PC-9 (cell line): ENCODE measurements at places on chromosomes 6 and 20. TPM values are rescaled to one million over a fixed set of nuclear protein-coding genes. Genes with fewer than 3 reads are reported as not detected.

DNA sequence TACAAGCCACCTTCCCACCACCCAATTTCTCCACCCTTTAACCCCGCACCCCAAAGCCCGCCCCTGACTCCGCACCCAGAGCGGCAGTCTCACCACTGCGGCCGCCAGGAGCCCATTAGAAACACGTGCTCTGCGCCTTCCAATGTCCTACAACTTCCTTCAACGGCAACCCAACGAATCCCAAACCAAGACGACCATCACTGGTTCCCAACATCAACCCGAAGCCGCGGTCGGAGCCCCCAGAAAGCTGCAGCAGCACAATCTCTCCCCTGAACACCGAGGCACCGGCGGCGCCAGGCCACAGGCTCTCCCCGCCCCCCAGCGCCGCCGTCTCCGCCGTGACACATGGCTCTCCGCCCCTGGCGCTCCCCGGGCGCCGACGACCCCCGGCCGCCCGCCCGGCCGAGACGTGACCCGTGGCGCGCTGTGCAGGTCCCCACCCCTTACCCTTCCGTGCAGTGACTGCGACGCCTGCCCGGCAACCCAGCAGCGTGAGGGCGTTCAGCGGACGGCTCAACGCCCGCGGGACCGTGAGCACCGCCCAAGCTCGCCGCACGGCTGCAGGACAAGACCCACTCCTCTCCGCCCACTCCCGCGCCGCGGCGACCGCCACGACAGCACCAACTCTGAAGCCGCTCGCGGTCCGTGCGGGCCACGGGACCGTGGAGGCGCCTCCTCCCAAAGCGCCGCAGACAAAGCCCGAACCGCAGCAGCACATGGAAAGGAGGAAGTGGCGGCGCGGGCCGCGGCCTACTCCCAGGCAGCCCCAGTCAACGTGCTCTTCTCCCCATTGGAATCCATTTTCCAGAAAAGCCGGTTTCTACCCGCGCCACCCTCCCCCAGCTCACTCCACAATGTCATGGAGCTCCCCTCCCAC, 551 bp downstream of the SYNCRIP start:
- peak; percentile 31 for DNase-seq

IP6K3 gene
- total RNA-seq = not detected in 2 replicates

- no peak for DNase-seq
These were observed 55.8 kb downstream of the CDH4 start for GRCh38 chr20:61307686-61308476.

MAS1 gene
- not detected in 2 replicates for total RNA-seq

- DNase-seq = no peak
These were observed 199.0 kb downstream of the DLL1 start for GRCh38 chr6:170091639-170092579.

GRCh38 chr20:44319839-44320422, 8.9 kb upstream of the FITM2 start:
- DNase-seq = no peak

DNA sequence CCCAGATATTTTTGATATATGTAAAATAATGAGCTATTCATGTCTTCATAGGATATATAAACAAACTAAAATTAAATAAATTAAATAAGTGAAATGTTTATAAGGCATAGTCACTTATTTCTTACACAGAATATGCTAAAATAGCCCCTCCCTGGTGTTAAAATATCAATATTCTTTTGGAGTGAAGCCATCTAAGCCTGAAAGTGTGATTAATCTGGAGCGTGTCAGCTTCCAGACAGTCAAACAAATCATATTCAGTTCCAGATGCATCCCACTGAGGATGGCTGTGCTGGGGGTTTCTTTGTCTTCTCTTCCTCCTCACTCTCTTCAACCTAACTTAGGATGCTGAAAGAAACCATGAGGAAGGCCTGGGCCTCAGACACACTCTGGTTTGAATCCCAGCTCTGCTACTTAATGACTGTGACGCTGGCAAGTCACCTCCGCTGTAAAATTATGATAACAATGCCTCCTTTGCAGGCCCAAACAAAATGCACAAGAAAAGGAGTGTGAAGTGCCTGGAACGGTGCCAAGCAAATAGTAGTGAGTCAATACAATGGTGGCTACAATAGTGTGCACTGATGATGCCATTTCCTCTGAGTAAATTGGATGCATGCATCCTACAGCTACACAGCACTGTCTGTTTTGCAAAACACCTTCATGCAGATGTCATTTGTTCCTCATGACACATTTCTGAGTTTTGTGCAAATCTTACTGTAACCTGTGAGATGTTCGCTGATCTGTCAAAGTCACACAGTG, 161.4 kb downstream of the FOXC1 start:
- no peak for DNase-seq

- DNase-seq = no peak
These were observed 7.8 kb upstream of the DUSP22 start for GRCh38 chr6:284486-284885.

MCHR2 gene
- not detected in 2 replicates for total RNA-seq

GRCh38 chr6:50963952-50964351, 145.3 kb downstream of the TFAP2B start:
- DNase-seq = no peak

DNA sequence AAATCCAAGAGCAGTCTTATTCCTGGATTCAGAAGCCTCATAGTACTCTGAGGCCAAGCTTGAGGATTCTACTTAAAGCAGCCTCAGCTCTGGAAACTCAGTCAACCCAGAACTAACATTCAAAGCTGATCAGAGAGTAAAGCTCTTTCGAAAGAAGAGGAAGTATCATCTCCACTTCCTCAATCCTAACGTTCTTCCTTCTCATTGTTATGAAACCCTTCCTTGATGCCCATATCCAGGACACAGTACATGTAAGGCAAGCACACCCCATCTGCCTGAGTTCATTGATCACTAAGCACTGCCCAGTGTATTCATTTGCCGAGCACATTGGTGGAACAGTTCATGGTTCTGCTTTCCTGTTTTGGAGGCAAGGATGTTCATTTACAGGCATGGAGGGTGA, at the start of gene IPCEF1:
Gene IPCEF1 (minus strand): TSS at position 114 of the 400 bp plus-strand sequence. CDS start 90,856 bp downstream, outside the sequence.
- no peak for DNase-seq

- DNase-seq = peak; percentile 43
These were observed 642 bp downstream of the EEF1A2 start for GRCh38 chr20:63497946-63498935.

GRCh38 chr6:62217866-62218265, 68.2 kb downstream of the KHDRBS2 start:
- DNase-seq = no peak

DNA sequence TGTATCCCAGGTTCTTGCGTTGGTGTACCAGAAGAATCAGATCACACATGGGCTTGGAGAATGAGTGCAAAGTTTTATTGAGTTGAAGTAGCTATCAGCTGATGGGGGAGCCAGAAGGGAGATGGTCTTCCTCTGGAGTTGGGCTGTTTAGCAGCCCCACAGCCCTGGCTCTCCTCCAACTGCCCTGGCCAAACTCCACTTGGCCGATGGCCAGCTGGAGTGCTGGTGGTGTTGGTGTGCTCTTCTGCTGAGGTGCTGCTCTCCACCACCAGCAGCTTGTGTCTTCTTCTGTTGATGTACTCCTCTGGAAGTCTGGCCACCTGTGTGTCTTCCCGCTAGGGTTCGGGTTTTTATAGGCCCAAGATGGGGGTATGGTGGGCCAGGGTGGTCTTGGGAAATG, 172.8 kb downstream of the TINAG start:
- no peak for DNase-seq

WFDC12 gene
- not detected in 2 replicates for total RNA-seq

DNA sequence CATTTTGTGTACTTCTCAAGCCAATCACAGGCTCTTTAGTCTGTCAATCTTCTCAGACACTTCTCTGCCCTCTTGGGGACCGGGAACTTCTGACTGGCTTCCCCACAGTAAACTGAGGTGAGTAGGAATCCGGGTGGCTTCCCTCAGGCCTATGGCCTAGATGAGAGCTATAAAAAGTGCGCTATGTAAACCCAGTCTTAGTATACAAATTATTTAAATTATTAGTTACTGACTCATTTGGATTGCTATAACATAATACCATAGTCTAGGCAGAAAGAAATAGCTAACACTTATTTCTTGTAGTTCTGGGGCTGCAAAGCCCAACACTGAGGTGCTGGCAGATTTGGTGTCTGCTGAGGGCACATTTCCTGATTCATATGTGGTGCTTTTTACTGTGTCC, 109.2 kb upstream of the MCHR2 start:
- DNase-seq = no peak

DNA sequence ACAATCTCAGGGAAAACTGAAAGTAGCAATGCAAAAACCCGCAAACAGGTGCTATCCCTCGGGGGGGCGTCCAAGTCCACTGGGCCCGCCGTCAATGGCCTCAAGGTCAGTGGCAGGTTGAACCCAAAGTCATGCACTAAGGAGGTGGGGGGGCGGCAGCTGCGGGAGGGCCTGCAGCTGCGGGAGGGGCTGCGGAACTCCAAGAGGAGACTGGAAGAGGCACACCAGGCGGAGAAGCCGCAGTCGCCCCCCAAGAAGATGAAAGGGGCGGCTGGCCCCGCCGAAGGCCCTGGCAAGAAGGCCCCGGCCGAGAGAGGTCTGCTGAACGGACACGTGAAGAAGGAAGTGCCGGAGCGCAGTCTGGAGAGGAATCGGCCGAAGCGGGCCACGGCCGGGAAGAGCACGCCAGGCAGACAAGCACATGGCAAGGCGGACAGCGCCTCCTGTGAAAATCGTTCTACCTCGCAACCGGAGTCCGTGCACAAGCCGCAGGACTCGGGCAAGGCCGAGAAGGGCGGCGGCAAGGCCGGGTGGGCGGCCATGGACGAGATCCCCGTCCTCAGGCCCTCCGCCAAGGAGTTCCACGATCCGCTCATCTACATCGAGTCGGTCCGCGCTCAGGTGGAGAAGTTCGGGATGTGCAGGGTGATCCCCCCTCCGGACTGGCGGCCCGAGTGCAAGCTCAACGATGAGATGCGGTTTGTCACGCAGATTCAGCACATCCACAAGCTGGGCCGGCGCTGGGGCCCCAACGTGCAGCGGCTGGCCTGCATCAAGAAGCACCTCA, 166.3 kb downstream of the DTNBP1 start:
- DNase-seq = no peak

GRCh38 chr6:40796260-40797221, 209.4 kb upstream of the LRFN2 start:
- DNase-seq = no peak

DNA sequence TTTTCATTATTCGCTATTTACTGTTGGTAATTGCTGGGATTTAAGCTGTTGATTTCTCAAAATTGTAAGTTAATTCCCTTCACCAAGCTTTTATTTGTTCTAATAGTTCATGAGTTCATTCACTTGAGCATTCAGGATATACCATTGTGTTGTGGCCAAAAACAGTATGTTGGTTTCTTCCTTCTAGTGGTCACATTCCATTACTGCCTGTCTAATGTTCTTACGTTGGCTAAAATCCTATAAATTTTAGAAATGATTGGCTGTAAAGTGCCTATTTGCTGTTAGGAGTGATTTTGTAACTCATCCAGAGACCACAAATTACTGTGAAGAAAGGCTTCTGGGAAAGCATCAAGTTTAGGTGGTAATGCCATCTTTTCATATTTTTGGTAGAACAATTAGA, 76.3 kb downstream of the FARS2 start:
- DNase-seq = no peak

DNA sequence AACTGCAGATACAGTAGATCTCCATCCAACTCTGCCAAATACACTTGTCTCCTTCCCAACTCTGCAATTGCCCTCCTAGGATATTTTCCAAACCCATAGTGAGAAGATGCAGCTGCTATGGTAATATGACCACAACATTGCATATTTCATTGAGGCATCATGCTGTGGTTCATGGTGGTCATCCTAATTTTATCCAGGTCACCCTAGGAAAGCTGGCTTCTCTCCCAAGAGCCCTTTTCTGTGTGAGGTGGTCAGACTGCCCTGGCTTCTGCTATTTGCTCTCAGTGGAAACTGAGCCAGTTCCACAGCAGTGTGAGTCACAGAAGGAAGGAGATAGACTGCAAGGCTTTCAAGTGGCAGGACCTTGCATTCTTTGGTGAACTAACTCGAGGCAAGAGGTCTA, 5.5 kb downstream of the OGFRL1 start:
- DNase-seq = peak; percentile 64

SGK1 gene
- total RNA-seq = 11.3 and 13.5 TPM in 2 replicates

DNA sequence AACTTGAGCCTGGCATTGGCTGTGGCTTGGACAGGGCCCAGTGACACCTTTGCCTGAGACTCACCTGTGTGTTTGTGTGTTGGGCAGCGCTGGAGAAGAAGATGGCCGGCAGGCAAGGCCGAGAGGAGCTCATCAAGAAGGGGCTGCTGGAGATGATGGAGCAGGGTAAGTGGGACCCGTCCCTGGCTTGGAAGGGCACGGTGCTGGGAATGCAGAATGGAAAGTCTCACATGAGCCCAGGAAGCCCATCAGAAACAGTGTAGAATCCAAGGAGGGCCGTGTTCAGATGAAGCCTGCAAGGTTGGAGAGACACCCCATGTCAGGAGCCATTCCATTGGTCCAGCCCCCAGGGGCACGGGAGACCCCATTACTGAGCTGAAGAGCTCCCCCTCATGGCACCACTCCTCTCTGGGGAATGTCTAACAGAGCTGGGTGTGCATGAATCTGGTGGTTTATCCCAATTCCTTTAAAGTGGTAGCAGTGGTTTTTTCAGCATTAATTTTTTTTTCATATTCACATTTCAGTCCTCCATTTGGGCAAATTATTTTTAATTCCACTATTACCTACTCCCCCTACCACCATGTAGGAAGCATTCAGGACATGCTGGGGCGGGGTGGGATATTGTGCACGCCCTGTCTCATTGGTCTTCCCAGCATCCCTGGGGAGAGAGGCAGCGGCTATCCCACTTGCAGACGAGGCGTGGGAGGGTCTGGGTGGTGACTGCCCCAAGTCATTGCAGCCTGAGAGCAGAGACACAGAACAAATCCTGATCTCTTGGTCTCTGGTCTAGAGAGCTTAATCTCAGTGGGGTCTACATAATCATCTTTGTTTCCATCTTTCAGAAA, 143.6 kb downstream of the PHACTR3 start:
- DNase-seq = no peak

DNA sequence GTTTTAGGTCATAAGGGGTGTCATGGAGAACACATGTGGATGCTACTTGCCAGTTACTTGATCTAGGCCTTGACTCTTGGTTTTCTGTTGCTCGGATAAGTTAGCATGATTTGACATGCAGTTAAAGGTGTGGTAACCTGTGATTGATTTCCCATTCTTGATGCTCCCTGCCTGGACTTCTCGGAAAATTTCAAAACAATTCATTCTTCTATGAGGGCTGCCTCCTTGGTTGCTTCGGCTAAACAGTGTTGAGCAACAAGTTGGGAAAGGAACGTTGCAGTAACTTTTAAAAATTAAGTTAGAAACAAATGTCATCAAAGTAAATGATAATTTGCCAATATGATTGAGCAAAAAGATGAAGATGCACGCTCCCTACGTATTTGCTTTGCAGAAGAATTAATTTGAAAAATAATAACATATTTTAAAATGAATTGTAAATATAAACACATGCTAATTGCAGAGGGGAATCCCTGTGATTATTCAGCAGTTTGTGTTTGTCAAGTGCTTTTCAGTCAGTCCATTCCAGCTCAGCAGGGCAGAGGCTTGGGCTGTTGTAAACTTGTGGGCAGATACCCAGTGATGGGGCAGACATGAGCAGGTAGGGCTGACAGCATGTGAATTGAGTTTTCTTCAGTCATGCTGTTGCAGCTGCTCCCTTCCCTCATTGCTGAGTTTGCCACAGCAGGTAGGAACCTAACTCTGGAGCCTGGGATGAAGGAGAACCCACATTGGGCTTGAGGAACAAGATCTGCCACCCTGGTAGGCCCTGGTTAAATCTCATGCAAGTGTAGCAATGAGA, 110.2 kb downstream of the ESR1 start:
- no peak for DNase-seq

- DNase-seq = peak; percentile 5
These were observed 696.5 kb upstream of the CITED2 start for GRCh38 chr6:140070846-140071473.
